NK-92 treated with Interleukin-12 subunit alpha and Interleukin-12 subunit beta, amount 100 ng/mL, for 24 hours (cell line): ENCODE measurements at places on chromosomes 11 and 22.

- DNase-seq = no peak
Observed at GRCh38 chr11:89463266-89463780, 27.9 kb downstream of the NOX4 start.

- no peak for DNase-seq
Observed at GRCh38 chr11:63884196-63884932, 32.6 kb downstream of the RCOR2 start.

DNA sequence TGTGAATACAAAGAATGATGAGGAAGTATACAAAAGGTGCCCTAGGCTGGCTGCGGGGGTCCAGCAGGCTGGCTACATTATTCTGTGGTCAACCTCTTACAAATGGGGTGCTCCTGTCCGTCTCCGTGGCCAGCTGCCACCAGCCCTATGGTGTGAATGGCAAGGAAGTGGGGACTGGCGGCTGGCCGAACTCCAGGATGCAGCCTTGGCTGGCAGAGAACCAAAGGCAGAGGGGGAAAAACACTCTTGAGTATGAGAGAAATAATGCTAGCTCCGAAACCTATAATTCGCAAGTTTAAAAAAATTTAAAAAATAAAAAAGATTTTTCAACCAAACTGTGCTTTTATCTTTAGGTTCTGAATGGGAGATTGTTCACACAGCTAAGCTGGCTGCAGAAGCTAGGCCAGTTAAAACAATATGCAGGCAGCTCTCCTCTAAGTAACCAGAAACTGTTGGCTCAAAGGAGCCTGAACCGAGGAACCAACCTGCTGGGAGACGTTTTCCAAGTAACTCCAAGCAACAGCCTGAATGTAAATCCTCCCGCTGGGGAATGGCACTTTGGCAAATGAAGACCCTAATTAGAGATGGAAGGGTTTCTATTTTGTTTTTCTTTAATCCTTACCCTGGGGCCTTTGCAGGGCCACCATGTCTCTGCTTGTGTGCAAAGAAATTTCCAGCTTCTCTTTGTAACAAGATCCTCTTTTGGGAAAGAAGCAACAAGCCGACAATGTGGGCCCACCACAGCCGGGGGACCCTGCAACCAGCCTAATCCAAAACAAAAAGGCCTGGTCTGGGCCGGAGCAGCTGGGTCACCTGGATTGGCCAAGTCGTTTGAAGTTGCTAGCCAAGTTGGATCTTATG lies 50.2 kb downstream of the C22orf31 start:
- no peak for DNase-seq

- no peak for DNase-seq
Observed at GRCh38 chr11:42175203-42175602, 715.8 kb upstream of the LRRC4C start.

- DNase-seq = no peak
Observed at GRCh38 chr11:121153472-121153871, 52.4 kb downstream of the TECTA start.

DNA sequence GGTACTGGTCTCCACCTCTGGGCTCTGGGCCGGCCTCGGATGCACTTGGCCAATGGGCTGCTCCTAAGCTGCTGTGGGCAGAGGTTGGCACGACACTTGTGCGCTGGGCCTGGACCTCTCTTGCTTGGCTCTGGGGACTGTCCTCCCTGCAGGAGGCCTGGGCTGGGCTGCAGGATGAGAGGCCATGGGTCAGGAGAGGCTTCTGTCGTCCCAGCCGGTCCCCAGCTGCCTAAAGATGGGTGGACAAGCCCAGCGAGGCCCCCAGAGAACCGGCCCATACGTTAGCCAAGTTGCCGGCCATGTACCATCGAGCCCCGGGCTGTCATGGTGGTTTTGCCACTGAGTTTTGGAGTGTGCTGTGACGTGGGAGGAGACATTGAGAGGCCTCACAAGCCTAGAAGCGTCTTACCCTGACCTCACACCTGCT lies 1.6 kb upstream of the CCDC188 start:
- no peak for DNase-seq

DNA sequence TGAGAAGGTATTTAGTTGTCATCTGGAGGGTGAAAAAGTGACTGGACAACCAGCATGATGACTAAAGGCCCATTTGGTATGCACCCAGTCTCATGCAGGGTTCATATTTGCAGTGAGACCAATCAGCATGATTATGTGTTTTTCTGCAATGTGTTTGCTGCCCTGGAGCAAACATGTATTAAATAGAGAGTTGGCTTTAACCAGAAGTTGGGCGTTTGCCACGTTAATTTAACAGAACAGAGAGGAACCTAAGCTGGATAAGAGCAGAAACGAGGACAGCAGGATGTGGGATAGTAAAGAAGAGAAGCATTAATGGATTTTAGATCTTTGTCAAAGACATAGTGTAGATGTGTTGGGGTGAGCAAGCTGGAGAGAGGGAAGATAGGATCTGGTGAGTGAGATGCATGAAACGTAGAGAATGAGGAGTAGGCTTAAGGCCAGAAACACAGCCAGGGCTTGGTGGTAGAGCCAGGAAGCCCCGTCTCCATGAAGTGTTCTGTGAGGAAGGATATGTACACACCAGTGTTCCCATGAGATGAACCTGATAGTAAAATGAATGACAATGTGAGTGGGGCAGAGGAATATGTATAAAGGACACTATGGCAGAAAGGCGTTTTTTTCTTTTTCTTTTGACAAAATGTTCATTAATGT lies 164.0 kb upstream of the PDGFD start:
- DNase-seq = no peak

DNA sequence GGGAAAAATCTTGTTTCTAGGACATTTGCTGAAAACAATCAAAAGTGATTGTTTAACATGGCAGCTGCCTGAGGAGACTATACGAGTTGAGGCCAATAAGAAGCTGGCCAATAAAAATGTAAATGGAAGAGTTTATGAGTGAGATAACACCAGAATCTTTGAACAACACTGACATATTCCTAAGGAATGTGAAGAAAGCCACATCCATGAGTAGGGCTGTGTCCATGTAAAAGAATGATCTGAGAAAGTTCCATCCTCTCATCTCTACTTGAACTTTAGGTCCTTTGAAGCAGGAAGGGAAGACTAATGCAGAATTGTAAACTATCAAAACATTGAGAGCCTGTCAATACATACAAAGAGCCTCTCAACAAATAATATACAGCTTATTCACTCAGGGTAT lies 6.9 kb upstream of the CHORDC1 start:
- DNase-seq = no peak

DNA sequence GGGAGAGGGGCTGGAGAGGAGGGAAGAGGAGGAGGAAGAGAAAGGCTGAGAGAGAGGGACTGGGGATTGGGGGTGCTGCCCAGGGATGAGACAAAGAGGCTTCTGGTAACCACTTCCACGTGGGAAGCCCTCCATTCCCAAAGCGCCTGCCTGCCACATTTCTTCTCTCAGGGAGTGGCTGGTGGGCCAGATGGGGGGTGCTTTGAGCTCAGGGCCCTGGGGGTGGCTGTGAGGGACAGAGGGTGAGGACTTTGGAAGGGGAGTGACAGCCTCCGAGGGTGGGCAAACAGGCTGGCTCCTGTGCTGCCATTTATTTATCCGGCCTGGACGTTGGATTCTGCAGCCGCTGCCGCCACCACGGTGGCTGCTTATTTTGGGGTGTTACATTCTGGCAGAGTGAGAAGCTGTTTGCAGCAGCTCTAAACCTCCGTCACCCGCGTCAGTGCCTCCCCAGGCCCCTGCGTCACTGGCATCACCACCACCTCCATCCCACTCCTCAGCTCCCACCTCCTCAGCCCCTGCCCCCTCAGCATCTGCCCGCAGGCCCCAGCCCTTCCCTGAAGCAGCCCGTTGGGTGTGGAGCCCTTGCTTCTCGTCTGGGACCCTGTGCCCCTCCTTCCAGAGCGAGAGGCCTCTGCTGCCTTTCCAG lies 1.6 kb downstream of the RTN4RL2 start:
- DNase-seq = no peak

DNA sequence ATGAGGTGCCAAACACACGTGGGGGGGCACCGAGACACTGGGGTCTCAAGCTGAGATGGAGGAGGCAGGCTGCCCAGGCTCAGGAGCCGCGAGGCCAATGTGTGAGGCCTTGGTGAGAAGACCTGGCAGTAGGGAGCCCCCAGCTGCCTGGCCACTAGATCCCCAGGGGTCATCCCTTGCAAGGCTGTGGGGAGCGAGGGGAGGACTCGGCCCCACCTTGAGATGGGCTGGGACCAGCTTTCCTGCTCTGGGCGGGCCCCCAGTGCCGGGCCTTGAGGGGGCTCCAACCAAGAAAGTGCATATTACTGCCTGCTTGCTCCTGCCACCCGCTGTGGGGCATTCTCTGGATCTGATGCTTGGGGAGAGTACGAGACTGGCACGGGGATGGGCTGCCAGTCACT lies 107.0 kb downstream of the CTTN start:
- DNase-seq = no peak

GRCh38 chr22:24355574-24355973 lies 71.8 kb upstream of the ADORA2A start:
- no peak for DNase-seq
